ENCODE measurements at places on chromosomes 16 and 17. TPM values are rescaled to one million over a fixed set of nuclear protein-coding genes. Genes with fewer than 3 reads are reported as not detected.

NLRP1 gene
- 279 TPM for total RNA-seq

OTOP3 gene
- not detected for total RNA-seq

G6PC3 gene
- total RNA-seq = 10.7 TPM

CES1 gene
- total RNA-seq = 0.89 TPM

OR4D1 gene
- 0.42 TPM for total RNA-seq

GGT6 gene
- total RNA-seq = not detected

NHERF1 gene
- total RNA-seq = 177 TPM

HEXD gene
- total RNA-seq = 42.8 TPM

MPP3 gene
- total RNA-seq = not detected

WNK4 gene
- total RNA-seq = not detected

MYH13 gene
- total RNA-seq = not detected

TP53TG3B gene
- not detected for total RNA-seq

ZC3H7A gene
- total RNA-seq = 157 TPM

LITAFD gene
- not detected for total RNA-seq

MFSD6L gene
- not detected for total RNA-seq

ABCA8 gene
- not detected for total RNA-seq

RNF222 gene
- 0.81 TPM for total RNA-seq

GP2 gene
- not detected for total RNA-seq

SLC7A6 gene
- 141 TPM for total RNA-seq

ZNF213 gene
- 3.8 TPM for total RNA-seq

GSG1L2 gene
- total RNA-seq = not detected

C16orf96 gene
- 0.17 TPM for total RNA-seq

C16orf86 gene
- total RNA-seq = 3.2 TPM

EVPL gene
- total RNA-seq = 0.15 TPM

TPSD1 gene
- not detected for total RNA-seq

TAOK2 gene
- 30.0 TPM for total RNA-seq

PERCC1 gene
- total RNA-seq = not detected

GSE1 gene
- total RNA-seq = 17.1 TPM

RGS9 gene
- total RNA-seq = 0.81 TPM

UNC45B gene
- total RNA-seq = 0.44 TPM

SNRNP25 gene
- 9.4 TPM for total RNA-seq

PROCA1 gene
- total RNA-seq = 5.3 TPM

TNP2 gene
- total RNA-seq = not detected

All from CD4-positive, CD25-positive, alpha-beta regulatory T cell (primary cell).